ENCODE measurements at places on chromosomes 4 and X. TPM values are rescaled to one million over a fixed set of nuclear protein-coding genes. Genes with fewer than 3 reads are reported as not detected.

Gene ELF4
- total RNA-seq, result 38.2 TPM

Gene RBMX2
- 25.2 TPM for total RNA-seq

Gene PTPN13
- 0.16 TPM for total RNA-seq

Gene CETN2
- 11.6 TPM for total RNA-seq

Gene GAGE2A
- not detected for total RNA-seq

Gene SPANXC
- total RNA-seq, result not detected

Gene TRAM1L1
- not detected for total RNA-seq

Gene RASL11B
- not detected for total RNA-seq

Gene PDGFRA
- total RNA-seq, result not detected

Gene TSPAN7
- total RNA-seq, result not detected

Gene DGAT2L6
- total RNA-seq, result not detected

Gene FAM199X
- 11.6 TPM for total RNA-seq

Gene BRS3
- not detected for total RNA-seq

Gene GATA1
- total RNA-seq, result not detected

Gene TMPRSS11D
- total RNA-seq, result not detected

Gene EGFL6
- total RNA-seq, result 14.2 TPM

Gene CCDC158
- total RNA-seq, result not detected

Gene USP17L17
- total RNA-seq, result not detected

Gene USP27X
- total RNA-seq, result 1.5 TPM

Gene AIMP1
- total RNA-seq, result 47.1 TPM

Gene HNRNPH2
- total RNA-seq, result 41.6 TPM

Gene LANCL3
- 0.23 TPM for total RNA-seq

Gene TSPAN5
- 21.5 TPM for total RNA-seq

Gene AMOT
- 0.40 TPM for total RNA-seq

Gene GPRASP1
- 1.1 TPM for total RNA-seq

Gene TEX13B
- not detected for total RNA-seq

Gene CFP
- 11.5 TPM for total RNA-seq

Gene SCOC
- 22.7 TPM for total RNA-seq

Gene NUP62CL
- 1.5 TPM for total RNA-seq

Gene FOXP3
- total RNA-seq, result 14.6 TPM

Gene TRIM60
- not detected for total RNA-seq
